Mammary epithelial cell (primary cell): ENCODE measurements at places on chromosomes 11 and 22.

DNA sequence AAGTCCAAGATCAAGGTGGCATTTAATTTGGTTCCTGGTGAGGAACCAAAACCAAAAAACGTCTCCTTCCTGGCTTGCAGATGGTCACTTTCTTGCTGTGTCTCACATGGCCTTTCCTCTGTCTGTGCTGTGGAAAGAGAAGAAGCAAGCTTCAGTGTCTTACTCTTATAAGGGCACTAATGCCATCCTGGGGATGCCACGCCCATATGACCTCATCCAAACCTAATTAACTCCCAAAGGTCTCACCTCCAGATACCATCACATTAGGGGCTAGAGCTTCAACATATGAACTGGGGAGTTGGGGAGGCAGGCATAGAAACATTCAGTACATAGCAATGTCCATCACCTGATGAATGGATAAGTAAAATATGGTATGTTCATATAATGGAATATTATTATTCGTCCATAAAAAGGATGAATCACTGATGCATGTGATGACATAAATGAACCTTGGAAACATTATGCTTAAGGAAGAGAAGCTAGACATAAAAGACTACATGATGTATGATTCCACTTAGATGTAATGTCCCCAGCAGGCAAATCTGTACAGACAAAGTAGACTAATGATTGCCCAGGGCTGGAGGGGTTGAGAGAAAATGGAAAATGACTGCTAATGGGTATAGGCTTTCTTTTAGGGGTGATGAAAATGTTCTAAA lies 78.6 kb upstream of the B3GNT6 start:
- DNase-seq: peak; percentile 2

- no peak for DNase-seq
Observed at GRCh38 chr11:118834427-118835028, 43.6 kb upstream of the DDX6 start.

GRCh38 chr11:36033082-36033751 lies 89.4 kb downstream of the LDLRAD3 start:
- no peak for DNase-seq

- DNase-seq: no peak
Observed at GRCh38 chr11:2168286-2169004, 3.2 kb downstream of the TH start.

- no peak for DNase-seq
Observed at GRCh38 chr11:125489166-125489565, 6.9 kb downstream of the FEZ1 start.

DNA sequence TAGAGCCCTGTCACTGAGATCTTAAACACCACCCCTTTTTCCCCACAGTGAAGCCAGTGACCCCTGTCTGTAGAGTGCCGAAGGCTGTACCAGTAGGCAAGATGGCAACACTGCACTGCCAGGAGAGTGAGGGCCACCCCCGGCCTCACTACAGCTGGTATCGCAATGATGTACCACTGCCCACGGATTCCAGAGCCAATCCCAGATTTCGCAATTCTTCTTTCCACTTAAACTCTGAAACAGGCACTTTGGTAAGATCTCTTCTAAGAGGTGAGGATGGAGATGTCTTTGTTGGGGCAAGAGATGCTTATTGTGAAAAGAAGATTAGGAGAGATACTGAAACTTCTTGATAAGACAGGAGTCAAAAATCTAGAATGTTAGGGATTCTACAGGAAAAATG lies 75.9 kb downstream of the JAM3 start:
- no peak for DNase-seq

DNA sequence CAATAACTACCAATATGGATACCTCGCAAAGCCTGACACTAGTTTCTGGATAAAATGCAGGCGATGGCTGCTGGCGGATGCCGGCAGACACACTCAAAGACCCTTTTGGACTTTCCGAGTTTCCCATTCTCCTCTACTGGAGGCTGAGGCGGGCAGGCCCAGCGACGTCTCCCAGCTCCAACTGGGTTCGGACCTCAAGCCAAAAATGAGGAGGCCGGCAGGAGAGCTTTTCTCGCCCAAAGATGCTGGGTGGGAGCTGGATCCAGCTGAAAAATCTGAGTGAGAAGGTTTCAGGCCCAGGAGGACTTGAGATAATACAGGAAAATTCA lies 428 bp upstream of the FEZ1 start:
- no peak for DNase-seq

DNA sequence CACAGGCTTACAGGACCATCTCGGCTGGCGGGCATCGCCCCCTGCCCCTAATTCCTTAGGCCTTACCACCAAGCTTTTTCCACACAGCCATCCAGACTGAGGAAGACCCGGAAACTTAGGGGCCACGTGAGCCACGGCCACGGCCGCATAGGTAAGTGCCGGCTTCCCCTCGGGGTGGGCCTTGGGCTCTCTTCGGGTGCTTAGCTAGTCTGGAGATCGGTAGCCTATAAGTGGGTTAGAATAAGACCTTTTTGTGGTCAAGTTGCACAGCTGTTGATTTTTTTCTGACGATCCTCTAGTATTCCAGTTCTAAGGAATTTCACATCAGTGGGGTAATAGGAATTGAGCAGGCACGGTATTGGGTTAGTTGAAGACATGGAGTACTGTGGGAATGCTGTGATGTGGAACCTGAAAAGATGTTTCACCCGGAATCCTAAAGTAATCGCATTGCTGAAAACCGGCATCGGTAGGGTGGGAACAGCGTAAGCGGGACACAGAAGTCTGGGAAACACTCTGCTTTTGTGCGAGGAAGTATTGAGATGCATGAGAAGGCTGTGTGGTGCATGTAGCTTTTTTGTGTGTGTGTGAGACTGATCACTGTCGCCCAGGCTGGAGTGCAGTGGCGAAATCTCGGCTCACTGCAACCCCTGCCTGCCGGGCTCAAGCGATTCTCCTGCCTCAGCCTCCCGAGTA lies 669 bp downstream of the RPL27A start:
- DNase-seq: no peak

- DNase-seq: peak; percentile 97
Observed at GRCh38 chr11:10454878-10455631, at the start of gene AMPD3. TSS of gene AMPD3 (plus strand) at chr11:10455264. CDS start at chr11:10461520, 6,256 bp downstream.

DNA sequence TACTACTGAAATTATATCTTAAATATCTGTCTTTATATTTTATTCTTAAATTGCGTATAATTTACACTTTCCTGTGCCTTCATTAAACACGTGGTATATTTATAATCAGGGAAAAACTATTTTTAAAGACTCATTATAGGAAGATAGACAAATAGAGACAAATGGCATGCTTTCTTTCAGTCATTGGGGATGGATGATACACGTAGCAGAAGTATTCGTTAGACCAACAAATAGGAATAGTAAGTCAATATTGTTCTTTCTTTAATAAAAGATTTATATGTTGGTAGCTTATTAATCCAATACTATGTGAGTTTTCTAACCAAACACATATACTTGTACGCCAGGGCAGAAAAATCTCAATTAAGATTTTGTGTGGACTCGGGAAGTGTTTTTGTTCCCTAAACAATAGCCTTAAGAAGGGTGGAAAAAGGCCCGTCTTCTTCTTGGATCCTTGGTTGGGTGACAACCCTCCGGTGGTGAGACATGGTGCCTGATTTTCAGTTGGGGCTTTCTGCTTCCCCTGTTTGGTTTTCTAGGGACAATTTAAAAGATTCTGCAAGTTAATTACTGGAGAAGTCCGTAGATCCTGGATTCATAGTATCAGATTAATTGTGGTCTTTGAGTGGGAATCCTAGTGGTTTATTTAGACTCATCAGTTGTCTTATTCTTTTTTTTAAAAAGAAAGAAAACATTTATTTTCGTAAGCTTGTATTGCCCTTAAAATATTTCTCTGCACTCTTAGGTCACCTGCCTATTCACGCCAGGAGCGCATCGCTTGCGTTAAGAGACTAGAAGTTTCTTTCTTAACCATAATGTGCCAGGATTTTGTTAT lies 83.5 kb upstream of the WNT7B start:
- DNase-seq: peak; percentile 35

DNA sequence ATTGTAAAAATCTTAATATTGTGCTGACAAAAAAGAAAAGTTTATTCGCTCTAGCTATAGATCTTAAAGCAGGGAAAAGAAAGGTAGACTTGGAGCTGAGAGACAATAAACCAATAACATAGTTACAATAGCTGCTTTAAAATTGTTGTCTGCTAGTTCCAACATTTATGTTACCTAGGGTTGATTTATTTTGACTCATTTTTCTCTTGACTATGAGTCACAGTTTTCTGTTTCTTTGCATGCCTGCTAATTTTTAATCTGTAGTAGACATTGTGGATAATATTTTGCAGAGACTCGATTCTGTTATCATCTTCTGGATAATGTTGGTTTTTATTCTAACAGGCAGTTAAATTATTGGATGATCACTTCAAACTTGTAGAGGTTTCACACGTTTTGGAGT lies 83.1 kb upstream of the TRPC6 start:
- no peak for DNase-seq

GRCh38 chr11:46533396-46534100 lies 60.3 kb downstream of the AMBRA1 start:
- no peak for DNase-seq

- no peak for DNase-seq
Observed at GRCh38 chr11:132876239-132876638, 656.1 kb downstream of the OPCML start.

- DNase-seq: peak; percentile 26
Observed at GRCh38 chr11:121443688-121444275, 8.3 kb upstream of the SORL1 start.

DNA sequence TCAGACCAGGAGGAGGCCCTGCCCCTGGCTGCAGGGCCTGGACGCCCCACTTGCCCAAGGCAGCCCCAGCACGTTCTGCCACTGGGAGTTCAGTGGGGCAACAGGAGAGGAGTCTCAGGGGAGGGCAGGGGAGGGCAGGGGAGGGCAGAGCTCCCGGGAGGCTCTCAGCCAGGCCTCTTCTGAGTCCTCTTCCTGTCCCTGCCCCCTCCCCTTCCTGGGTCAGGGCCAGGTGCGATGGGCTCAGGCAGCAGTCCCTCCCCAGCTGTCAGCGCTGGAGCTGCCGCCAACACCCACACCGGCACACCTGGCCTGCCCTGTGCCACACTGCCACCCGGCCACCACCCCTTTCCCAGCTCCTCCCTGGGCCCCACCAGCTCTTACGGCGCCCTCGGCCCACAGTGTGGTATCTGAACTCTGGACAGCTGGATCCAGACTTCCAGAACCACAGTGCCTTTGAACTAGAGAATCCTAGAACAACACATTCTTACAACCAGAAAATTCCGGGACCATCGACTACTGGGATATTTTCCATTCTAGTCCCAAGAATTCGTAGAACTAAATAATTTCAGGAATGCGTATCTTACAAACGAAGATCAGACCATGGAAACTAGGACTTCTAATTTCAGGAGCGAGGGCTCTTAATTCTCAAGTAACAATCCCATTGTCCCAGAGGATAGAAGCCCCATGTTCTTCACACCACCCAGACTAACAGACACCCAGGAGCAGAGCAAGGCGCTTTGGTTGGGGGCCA lies 21.8 kb downstream of the RPL3 start:
- DNase-seq: no peak

DNA sequence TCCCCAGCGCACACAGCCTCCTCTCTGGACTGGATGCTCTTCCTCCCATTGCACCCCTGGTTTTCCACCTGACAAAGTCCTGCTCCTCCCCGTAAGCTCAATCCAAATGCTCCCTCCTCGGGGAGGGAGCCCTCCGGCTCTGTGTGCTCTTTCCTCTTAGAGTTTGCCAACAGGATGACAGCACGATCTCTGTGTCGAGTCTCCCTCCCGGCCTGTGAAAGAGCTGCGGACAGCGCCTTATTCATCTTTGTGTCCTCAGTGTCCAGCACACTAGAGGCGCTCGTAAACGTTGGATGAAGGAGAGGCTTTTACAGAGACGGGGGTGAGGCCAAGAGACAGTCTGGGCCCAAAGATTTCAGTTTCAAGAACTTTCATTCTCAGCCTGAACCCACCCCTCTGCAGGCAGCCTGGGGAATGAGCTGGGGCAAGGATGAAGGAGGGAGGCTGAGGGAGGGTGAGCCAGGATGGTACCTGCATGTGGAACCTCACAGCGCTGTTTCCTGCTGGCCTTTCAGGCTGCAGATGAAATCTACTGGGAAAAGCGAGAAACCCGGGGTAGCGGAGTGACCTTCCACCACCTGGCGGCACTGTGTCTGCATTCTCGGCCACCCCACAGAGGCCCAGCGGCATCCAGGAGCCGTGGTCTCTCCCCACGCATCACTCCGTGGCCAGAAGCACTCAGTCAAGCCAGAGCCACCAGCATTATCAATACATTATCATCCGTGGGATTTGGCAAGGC lies 8.5 kb upstream of the TMPRSS4 start:
- DNase-seq: no peak

- DNase-seq: peak; percentile 51
Observed at GRCh38 chr11:70251659-70252321, 18.7 kb upstream of the PPFIA1 start.

GRCh38 chr11:129705341-129705740 lies 110.3 kb upstream of the TMEM45B start:
- peak; percentile 61 for DNase-seq

DNA sequence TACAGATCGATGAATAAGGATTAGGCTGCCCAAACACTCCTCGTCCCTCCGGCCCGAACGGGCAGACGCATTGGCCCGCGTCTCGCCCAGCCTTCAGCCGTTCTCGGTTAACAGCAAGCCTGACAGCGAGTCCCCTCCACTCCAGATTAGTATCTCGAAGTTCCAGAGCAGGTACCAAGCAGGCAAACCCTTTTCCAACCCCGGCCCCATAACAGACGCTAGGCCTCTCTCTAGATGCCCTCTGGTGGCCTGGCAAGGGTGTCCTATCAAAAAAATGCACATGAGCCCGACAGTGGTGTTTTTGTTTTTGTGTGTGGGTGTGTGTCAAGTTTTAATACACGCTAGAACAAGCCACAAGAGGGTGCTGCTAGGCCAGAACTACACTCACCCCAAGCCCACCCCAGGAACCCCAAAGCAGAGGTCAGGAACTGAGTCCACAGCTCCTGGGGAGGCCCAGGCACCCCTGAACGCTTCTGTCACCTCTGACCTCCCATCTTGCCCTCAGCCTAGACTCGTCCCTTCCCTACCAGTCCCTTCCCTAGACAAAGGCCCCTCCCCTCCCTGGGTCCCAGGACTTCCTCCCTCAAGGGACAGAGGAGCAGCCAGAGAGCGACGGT lies 658 bp upstream of the ARFGAP2 start:
- peak; percentile 73 for DNase-seq

GRCh38 chr11:73206801-73207200 lies 11.3 kb upstream of the P2RY2 start:
- no peak for DNase-seq

DNA sequence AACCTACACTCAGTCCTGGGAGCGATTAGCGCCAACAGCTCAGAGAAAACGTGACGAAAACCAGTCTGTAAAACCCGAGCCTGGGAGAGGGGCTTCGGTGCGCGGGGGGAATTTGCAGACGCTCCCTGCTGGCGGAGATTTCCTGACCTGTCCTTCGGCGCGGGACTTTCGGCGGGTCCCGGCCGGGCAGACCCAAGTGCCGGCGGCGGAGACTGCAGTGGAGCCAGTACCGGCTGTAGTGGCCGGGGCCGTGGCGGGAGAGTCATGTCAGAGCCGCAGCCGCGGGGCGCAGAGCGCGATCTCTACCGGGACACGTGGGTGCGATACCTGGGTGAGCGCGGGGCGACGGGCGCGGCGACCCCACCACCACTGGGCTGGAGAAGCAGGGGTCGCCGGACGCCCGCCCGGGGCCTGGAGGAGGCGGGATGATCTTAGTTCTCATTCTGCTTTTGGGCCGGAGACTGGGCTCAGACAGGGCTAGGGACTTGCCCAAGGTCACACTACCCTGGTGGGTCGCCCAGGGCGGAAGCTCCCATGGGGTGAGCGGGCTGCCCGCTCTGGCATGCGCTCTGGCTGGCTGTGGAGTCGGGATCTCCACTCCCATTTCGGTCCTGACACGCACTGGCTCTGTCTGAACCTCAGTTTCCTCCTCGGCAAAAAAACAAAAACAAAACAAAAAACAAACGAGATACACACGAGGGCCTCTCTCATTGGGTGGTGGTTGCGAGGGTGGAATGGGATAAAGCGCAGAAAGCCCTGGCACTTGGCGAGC lies at the start of gene MTFP1:
TSS of gene MTFP1 (plus strand) at position 153 of the 772 bp plus-strand sequence. CDS start at position 265, 112 bp downstream.
- DNase-seq: peak; percentile 65
